ENCODE measurements at places on chromosomes 11 and 22.

DNA sequence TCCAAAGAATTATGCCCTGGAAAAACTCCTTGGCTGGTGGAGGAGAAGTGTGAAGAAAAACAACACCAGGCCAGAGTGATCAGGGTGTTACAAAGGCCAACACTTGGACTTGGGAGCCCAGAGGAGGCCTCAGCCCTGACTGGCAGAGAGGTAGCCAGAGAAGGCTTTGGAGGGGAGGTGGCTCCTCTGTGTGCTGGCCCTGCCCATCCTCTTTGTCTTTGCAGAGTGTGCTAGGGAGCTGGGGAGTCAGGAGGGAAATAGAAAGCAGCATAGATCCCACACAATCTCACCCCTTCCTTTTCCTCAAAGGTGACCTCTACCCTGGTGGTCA is 12.0 kb upstream of the P2RY6 start:
- no peak for DNase-seq

DNA sequence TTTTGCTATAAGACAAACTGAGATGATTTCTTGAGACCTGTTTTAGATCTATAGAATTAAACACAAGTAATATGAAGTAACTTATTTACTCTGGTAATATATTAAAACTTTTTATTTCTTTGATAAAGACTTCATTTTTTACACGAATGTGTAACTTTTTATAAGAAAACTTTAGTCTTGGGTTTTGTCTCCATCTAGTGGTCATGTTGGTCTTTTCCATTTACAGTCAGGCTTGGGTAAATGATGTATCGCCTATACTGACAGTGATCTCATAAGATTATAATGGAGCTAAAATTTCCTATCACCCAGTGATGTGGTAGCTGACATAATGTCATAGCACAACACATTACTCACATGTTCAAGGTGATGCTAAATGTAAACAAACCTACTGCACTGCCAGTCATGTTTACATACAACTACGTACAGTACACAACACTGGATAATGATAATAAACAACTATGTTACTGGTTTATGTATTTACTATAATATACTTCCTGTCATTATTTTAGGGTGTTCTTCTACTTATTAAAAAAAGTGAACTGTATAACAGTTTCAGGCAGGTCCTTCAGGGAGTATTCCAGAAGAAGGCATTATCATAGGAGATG is 7.5 kb upstream of the C11orf97 start:
- DNase-seq = no peak

DNA sequence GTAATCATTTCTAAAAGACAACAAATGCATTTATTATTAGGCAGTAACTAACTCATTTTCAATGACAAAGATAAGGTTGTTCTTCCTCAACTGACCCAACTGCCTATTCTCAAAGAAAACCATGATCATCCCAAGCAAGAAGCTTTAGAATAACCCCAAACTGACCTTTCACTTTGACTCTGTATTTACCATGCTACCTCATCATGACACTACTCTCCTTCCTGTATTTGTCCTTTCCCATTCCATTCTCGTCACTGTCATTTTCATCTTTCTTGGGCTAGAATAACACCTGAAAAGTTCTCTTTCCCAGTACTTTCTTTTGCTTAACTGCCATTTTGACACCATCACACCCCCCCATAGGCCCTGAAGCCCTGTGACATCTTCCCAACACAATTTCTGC is 48.3 kb downstream of the TCF20 start:
- no peak for DNase-seq

DNA sequence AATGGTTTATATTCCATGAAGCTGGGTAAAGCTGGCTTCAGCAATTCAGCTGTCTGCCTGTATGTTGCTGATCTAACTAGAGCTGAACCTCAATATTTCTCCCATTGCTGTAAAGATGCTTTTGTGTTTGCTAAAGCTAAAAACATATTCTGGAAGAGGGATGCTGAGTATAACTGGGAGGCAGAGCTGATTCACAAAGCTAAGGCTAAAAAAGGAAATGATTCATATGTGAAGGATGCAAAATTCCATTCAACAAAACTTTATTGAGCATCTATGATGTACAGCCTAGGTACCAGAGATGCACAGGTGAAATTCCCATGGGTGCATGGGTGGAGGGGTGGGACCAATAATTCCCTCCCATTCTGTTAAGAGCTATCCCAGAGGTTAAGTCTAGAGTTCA is 193.9 kb downstream of the KIF18A start:
- DNase-seq = no peak

DNA sequence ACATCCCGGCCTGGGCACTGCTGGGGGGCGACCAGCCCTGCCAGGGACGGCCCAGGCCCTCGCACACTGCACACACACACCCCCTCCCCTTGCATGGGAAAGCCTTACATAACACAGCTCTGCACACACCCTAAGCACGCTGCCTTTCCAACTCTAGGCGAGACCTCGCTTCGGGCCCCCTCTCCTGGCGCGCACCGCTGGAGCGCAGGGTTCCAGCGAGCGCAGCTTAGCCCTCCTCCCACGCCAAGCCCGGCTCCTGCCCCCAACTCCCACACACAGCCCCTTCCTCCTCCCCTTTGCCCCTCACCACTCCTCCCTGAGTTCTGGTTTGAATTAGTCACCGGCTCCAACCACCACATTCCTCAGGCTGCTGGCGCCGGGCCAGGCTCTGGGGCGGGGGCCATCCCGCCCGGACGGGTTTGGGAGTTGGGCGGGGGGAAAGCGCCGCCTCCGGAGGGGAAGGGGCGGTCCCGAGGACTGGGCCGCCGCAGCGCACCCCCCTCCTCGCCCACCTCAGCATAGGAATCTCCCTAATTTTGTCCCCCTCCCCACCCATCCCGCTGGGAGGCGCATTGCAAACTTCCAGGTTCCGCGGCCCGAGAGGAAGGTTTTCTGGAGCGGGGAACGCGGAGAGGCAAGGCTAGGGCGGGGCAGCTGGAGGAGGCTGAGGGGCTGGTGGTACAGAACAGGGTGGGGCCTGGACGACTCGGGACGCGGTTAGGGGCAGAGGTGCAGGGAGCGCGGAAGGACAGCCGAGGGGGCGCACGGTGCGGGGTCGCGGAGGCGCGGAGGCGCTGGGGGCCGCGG is 966 bp downstream of the AHNAK start:
- DNase-seq = peak; percentile 80

DNA sequence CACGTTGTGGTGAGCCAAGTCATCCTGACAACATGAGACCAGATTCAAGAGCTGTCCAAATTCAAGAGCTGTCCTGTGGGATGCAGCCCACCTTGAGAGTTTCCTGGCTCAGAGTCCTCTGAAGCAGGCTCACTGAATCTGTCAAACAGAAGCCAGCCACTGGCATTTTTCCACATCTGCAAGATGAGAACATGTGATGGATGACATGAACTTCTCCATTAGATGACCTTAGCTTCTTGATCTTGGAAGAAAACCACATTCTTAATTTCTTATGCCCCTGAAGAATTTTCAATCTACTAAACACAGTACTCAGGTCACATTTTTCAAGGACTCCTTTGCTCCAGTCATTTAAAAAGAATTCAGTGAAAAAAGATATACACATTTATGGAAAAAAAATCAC is 291.0 kb downstream of the GUCY1A2 start:
- no peak for DNase-seq

DNA sequence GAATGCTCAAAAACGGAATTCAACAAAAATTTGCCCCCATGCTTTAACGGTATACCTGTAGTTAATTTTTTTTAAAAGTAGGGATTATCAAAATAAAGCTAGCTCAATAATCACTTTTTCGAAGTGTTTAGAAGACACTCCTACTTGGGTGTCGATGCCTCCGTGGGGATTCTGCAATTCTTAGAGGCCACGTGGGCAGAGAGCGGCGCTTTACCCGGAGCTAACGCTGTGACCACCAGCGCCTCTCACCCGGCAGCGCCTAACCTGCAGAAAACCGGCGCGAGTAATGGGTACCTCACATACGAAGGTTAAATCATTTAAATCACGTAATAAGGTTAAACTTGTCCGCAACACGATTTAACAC is 583 bp downstream of the TAF1D start:
- DNase-seq = peak; percentile 29

All from WTC11 (cell line).